Activated T-cell treated with anti-CD3 and anti-CD28 coated beads, Interleukin-2, amount 50 U/mL, for 72 hours (primary cell): ENCODE measurements at places on chromosomes 6 and 20. TPM values are rescaled to one million over a fixed set of nuclear protein-coding genes. Genes with fewer than 3 reads are reported as not detected.

GRCh38 chr6:72916298-72916697 is 294.4 kb downstream of the KCNQ5 start:
- DNase-seq = no peak

TMEM242 gene
- total RNA-seq = 15.5 TPM

GRCh38 chr20:58576603-58576970 is 61.4 kb upstream of the APCDD1L start:
- no peak for DNase-seq

- no peak for DNase-seq
These were observed 400.9 kb upstream of the POU3F2 start for GRCh38 chr6:98433325-98434056.

LY6G6F gene
- total RNA-seq = not detected

DNA sequence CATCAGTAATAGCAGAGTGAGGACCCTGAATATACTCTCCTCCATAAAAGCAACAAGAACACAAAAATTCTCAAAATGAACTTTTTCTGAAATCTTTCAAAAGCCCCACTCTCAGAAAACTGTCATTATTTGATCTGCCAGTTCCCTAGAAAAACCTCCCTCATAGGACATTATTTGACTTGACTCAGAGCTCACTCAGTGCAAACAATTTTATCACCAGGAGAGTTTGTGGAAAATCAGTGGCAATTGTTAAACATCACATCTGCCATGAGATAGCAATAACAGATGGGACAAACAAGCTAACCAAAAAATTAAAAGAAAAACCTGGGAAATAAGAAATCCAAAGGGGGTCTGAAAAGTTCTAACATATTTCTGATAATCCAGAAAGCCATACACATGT is 100.0 kb downstream of the ATG5 start:
- DNase-seq = no peak

KCNG1 gene
- 4.0 TPM for total RNA-seq

IPCEF1 gene
- 17.6 TPM for total RNA-seq

DNA sequence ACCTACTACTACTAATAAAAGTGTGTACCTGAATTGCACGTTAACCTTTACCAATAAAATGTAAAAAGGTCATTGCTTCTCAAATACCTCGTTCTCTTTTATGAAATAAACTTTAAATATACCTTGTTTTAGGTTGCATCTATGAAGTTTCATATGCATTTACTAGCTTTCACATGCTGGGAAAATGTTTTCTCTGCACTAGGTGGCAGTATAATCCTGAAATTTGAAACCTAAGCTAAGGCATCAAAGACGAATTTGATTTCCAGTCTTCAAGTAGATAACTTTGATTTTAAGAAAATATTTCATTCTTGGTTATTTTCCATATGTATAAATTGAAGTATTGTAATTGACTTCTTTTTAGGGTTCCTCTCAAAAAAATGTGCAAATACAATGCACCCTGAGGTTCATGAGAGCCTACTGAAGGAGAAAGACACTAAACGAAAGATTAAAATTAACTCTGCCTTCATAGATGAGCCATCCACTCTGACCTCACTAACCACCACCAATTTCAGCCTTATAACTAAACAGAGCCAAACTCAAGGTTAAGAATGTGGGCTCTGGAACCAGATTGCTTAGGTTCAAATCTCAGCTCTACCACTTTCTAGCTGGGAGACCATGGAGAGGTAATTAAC is 7.3 kb upstream of the COL9A1 start:
- peak; percentile 8 for DNase-seq

DNA sequence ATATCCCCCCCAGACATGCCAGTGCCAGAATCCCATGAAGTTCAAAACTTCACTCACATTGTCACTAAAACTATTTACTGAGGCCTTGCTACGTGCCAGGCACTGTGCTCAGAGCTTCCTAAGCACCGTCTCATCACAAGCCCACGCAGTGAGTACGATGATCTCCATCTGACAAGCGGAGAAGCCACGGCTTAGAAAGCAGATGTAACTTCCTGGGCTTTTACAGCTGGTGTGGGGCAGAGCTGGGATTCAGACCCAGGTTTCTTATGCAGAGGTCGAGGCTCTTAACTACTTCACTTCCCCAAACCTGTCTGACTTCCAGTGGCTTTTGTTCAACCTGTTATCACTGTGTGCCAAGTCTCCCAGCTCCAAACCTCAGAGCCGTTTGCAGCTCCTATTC is 8.3 kb downstream of the MDGA1 start:
- DNase-seq = no peak

GRCh38 chr6:6008089-6008647 is 1.4 kb upstream of the NRN1 start:
- DNase-seq = no peak

PCK1 gene
- total RNA-seq = not detected

- no peak for DNase-seq
These were observed 6.9 kb upstream of the RPS6KA2 start for GRCh38 chr6:166633732-166634535.

DNA sequence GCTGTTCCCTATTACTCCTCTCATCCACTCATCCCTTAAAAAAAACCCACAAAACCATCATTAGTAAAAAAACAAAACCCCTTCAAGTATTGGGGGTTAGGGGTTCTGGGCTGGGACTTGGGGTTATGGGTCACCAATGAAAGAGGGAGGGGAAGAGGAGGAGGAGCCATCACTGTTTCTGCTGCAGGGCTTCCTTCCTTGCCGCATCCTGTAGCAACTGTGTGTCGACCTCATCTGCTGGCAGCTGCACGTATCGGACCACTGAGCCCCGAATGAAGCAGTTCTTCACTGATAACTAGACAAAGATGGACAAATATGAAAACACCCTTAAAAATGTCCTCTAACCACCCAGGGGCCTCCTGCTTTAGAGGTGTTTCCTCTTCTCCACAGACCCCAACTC is 2.0 kb upstream of the VARS1 start:
- DNase-seq = peak; percentile 33

DNA sequence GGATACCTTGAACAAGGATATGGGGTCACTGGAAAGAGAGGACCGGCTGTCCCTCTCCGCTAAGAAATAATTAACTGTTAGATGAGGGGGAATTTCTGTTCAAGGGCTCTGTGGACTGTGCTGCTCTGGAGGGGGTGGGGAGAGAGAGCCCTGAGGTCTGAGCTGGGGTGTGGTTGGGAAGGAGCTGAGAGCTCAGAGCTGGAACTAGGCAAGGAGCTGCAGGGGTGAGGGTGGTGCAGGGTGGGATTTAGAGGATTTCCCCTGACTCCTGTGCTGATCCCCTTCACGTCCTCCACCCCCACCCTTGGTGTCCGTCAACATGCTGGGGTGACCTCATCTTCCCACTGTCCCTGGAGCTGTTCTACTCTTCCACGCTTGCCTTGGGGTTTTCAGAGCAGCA is 52.5 kb downstream of the HLA-A start:
- no peak for DNase-seq

GRCh38 chr6:42083530-42083929 is 33.2 kb downstream of the TAF8 start:
- no peak for DNase-seq

- DNase-seq = no peak
These were observed 528.6 kb downstream of the PRKN start for GRCh38 chr6:162198925-162199324.

DNA sequence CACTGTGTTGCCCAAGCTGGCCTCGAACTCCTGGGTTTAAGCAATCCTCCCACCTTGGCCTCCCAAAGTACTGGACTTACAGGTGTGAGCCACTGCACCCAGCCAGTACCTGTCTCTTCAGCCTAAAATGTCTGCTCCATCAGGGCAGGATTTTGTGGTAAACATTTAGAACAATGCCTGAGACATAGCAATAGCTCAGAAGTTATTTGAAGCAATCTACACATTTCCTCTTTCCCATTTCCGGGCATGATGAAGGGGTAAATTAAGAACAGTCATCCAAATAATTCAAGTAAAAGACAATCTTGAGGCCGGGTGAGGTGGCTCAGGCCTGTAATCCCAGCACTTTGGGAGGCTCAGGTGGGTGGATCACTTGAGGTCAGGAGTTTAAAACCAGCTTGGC is 69.0 kb upstream of the ZNF217 start:
- DNase-seq = no peak
